ENCODE measurements at places on chromosomes 6 and 20.

- no peak for DNase-seq
Measured at GRCh38 chr20:5065879-5066383, 53.8 kb downstream of the PCNA start.

DNA sequence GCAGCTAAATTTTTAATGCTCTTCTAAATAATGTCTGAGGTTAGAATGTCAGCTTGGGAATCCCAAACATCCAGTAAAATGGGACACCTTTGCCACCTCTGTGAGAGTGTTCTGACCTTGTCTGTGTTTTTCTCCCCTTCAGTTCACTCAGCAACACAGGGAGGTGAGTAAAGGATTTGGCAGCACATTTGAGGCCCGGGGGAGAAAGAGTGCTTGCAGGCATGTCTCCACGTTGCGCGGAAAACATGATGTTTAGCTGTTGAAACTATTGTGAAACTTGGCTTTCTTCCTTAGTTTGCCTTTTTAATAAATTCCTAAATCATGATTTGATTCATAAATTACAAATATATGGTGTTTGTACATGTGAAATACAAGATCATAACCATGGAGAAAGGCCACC lies 707.8 kb upstream of the FLRT3 start:
- DNase-seq: no peak

GRCh38 chr6:40845553-40845952 lies 193.5 kb downstream of the UNC5CL start:
- no peak for DNase-seq

- DNase-seq: no peak
Measured at GRCh38 chr6:86537292-86537861, 400.0 kb upstream of the HTR1E start.

DNA sequence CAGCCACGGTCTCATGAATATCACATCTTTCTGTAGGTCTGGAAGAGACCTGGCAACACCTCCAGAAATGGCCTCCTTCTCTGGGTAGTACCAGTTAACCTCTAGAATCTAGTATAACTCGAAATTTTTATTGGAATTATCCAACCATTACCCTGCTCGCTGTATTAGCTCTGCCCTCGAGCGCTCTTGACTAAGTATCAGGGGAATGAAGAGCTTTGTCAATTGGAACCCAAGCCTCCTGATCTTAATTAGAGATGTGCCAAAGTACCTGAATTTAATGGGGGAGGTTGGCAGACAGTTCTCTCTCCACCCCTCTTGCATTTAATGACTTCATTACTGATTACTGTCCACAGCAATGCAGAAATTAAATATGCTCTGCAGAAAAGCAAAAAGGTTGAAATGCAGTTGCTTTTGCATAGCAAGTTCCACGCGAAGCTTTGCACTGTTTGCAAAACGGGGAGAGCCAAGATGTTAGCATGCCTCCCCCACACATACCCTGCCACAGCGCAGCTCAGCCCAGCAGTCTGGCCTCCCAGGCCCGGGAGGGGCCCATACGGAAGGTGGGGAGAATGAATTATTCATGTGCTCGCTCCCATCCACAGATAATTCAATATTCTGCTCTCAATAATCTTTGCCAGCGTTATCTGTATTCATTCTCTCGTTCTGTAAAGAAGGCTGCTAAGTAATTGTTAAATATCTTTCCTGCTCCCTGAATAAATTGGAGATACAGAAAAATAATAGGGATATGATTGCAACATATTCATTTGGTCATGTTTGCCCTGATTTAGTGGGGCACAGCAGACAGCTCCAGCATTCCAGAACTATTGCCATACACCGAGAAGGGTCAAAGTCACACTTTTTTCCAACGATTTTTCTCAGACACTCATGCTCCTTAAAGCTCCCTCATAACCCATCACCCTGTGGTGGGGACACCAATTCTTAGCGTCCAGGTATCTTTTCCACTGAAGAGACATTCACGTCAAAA lies 305.8 kb downstream of the CDH26 start:
- DNase-seq: no peak

GRCh38 chr6:40916845-40917244 lies 122.2 kb downstream of the UNC5CL start:
- DNase-seq: no peak

DNA sequence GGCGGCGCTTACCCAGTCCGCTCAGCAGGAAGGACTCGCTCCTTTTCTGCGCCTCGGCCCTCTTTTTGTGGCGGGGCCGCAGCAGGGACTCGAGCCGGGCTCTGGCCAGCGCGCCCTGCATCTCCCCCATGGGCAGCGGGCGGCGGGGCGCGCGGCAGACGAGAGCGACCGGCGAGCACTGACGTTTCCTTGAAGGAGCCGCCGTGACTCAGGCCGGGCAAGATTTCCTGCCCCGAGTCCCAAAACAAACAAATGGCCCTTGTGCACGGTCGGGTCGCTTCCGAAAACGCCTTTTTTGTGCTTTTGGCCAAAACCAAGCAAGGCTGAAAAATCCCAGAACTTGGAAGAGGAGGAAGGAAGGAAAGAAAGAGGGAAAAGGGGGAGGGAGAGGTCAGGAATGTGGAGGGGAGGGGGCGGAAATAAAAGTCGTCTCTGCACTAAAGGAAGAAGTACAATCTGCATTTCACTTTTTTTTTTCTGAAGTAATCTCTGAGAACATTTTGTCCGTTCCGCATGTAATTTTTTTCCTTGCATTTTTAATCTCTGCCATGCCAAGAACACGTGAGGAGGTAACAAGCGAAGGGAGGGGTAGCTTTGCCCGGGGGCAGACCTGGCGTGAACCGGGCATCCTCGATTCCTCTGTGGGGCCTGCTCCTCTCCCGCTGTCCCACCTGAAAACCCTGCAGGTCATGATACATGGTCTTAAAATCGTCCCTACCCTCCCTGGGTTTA lies 123.3 kb upstream of the SLC2A12 start:
- no peak for DNase-seq

- no peak for DNase-seq
Measured at GRCh38 chr6:18400831-18401446, 13.8 kb downstream of the RNF144B start.

- DNase-seq: no peak
Measured at GRCh38 chr6:146363838-146364607, 179.6 kb upstream of the RAB32 start.

DNA sequence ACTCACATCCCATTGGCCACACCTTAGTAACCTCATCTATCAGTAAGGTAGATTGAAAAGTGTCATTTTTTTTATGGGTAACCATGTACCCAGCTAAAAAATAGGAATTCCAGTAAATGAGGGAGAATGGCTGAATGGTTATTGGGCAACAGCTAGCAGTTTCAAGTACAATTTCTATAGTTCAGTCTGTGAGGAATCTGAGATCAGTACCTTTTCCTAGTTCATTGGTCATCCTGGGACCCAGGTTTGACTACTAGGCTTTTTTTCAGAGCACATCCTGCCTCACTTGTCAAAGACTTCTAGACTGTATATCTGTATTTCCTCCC lies 28.3 kb downstream of the PHF3 start:
- no peak for DNase-seq

- no peak for DNase-seq
Measured at GRCh38 chr6:170142559-170142958, 148.3 kb downstream of the DLL1 start.

GRCh38 chr6:111806561-111807497 lies 66.4 kb downstream of the FYN start:
- DNase-seq: no peak

DNA sequence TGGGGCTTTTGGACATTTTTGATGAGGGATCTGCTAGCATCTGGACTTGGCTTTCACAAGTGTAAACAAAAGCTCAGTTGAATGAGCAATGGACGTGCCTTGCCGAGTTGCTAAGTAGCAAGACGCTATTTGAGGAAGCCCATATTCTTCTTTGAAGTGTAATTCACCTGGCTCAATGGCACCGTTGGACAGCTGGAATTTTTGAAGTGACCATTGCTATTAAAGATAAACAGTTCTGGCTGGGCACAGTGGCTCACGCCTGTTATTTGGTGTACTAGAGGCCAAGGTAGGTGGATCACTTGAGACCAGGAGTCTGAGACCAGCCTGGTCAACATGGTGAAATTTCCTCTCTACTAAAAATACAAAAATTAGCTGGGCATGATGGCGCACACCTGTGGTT lies 88.8 kb upstream of the SOX4 start:
- no peak for DNase-seq
